GM13976 (cell line): ENCODE measurements at places on chromosomes 3 and 15.

DNA sequence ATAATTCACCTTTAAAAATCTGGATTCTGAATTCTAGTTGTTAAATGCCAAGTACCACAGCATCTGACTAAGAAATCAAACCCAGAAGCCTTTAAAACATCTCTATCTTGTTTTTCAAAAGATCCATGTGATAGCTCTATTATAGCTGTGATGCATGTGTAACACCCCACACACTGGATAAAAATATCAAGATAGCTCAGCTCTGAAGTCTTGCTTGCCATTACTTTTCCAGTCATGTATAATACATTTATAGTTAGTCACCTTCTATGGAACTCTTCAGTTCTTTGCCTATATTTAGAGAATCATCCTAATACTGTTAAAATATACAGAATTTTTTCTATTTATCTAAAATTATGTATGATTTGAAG lies 11.6 kb downstream of the ARPP19 start:
- no peak for DNase-seq

DNA sequence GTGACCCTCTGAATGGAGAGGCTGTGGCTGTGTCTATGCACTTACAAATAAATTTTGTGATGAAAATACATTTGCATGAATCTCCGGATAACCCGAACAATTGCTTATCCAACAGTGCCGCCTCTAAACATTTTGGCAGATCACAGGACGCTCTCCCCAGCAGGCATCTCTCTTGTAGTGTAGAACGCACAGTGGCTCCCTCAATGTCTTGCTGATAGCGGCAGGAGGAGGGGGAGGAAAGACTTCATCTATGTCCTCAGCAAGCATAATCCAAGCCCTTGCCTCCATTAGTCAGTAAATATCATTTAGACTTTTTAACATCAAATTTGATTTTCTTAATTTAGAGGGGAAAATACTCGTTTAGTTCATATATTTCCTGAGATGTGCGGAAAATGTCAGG lies 318.1 kb upstream of the IGF1R start:
- no peak for DNase-seq

GRCh38 chr15:29270169-29270955 lies 740 bp upstream of the NSMCE3 start:
- DNase-seq: peak; percentile 18

GRCh38 chr3:18064586-18064985 lies 322.2 kb upstream of the TBC1D5 start:
- DNase-seq: no peak

- DNase-seq: peak; percentile 7
These were observed 19.7 kb upstream of the TCAIM start for GRCh38 chr3:44318891-44319311.

DNA sequence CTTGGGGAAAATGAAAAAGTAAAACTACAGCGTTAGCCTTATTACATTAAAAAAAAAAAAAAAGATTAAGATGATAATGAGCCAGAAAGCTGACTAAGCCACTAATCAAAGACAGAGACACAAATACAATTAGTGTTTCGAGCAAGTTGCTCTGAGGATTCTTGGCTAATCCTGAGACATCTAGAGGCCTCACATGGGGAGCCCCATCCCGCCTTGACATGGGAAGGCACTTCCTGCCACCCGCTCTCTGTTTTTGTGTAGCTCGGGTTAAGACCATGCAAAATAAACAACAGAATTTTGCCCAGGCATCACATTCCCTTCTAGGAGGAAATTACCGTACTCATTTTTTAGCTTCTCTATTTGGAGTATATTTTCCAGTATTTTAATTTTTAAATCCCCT lies 15.3 kb downstream of the HESX1 start:
- no peak for DNase-seq

GRCh38 chr15:64781299-64781698 lies 5.9 kb upstream of the RBPMS2 start:
- no peak for DNase-seq

GRCh38 chr3:122942937-122943827 lies 84.4 kb downstream of the SEMA5B start:
- DNase-seq: peak; percentile 83

GRCh38 chr3:10387881-10388609 lies 67.1 kb upstream of the SEC13 start:
- DNase-seq: no peak

DNA sequence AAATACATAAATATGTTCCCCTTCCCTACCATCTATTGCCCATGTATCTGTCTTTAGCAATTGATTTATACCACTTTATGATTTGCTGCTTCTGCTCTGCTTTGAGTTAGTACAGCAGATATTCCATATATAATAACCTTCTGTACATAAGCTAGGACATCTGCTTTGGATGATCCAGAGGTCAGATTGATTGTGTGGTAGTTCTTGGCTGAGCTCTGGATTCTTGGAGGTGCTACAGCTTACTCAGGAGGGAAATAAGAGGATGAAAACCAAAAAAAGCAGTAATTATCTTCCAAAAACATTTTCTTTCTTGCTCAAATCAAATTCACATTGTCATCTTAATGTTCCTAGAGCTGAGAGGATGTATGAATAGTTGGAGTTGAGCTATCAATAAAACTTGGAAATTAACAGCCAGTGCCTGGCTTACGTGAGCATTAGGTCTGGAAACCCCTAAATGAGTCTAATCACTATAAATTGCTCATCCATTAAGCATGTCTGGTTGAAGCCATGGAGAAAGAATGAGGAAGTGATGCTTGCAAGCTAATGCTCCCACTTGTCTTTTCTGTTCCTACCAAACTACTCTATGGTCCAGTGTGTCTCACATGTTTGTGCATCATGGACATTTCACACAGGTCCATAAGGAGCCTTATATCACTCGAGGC lies 36.3 kb upstream of the TMEM42 start:
- peak; percentile 43 for DNase-seq

DNA sequence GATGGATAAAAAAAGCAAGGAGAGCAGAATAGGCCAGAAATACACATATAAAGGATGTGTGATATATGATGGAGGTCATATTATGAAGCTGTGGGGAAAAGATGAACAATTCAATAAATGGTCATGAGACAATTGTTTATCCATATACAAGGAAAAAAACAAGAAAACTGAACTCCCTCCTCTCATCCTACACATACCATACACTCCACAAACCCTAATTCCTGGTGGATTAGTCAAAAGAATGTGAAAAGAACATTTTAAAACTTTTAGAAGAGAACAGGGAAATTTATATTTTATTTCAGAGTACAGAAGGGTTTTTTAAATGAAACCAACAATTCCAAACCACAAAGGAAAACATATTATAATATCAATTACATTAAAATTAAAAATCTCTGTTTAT lies 34.5 kb upstream of the NR2E3 start:
- no peak for DNase-seq

DNA sequence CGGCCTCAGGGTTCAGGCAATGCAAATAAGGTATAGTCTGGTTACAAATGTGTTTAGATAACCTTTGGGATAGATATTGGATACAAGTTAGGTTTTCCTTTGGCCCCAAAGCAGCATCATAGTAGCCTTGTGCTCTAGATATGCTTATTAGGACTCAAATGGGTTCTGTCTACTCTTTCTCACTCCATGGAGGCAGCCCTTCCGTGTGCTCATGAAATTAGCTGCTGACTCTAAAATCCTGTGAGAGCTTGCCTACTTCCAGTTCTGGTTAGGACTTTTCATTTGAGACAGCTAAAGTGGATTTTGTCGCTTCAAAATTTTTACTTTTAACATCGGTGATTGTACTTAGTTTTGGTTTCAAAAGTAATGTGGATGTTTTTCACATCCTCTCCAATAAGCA lies 1.6 kb downstream of the CDV3 start:
- no peak for DNase-seq

DNA sequence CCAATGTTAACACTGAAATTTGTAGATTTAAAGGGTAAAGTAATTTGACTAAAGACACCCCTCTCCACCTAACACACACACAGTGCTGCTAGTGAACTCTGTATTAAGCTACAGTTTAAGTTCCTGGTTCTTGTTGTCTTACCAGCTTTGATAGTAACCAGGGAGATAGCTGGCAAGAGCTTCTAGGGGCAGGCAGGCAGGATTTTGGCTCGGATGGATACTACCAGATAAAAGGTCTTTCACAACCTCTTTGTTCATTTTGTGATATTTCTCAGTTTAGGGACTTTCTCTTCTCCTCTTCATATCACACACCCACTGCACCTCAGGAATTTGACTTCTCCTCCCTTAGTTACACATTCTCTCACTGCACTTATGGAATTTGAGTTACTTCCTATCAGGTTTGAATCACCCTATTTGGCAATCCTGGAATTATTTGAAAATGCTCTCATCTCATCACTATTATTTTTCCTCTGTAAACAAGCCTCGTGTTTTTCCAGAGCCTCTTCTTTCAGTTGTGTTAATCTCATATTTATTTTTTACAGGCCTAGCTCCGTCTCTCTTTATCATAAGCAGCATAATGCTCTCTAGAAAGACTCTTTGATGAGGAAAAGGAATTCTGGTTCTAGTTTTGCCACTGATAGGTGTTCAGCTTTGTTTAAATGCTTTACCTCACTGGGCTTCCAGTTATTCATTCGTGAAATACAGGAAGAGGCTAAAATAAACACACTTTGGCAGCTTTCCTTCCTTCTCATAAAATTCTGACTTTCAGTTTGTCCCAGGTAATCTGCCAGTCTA lies 23.0 kb upstream of the CLDN1 start:
- DNase-seq: no peak

DNA sequence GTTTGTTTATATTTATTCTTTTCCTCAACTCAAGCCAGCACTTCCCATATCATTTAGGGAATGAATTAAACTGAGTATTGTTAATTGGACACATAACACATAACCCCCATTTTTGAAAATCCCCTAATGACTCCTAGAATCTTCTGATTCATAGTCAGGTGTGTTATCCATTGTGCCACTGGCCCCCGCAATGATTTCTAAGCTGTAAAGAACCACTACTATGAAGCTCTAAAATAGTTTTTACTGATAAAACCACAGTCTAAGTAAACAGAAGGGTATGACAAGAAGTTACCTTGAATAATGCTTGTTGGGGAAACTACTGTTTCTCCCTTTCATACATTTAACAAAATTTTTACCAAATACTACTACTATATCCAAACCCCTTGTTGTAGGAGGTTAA lies 22.3 kb upstream of the SLC12A8 start:
- DNase-seq: no peak

DNA sequence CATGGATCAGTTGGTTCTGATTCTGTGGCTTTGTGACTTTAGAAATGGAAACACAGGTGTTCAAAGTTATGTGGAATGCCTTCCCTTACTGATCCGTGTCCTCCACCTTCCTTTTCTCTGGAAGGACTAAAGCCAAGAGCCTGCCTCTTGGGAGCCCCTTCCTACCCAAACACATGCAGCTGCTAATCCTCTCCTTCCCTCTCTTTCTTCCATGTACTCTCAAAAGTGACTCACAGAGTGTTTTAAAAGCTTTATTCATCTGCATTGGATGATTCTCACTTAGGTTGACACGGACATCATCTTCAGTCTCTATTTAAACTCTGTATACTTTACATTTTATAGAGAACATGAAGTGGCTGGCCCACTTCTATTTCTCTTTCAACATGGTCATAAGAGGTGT lies 856.5 kb upstream of the ARPP21 start:
- DNase-seq: no peak

DNA sequence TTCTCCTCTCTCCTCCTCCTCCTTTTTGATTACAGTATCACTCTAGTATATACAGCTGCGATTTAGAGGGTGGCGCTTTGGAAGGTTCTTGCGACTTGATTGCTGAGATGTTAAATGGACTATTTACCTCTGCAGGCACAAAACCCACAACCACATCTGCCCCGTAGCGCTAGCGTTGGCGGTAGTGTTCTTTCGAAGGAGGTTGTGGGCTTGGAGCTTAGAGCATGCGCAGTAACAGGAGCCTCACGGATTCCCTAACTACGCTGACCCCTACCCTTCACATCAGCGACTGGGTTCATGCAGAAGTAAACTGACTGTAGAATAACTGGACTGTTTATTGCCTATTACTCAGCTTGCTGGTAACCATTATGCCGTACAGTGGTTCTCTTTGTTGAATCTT lies 58.0 kb downstream of the CGGBP1 start:
- DNase-seq: no peak

GRCh38 chr15:57373882-57374276 lies 2.4 kb upstream of the CGNL1 start:
- DNase-seq: no peak

DNA sequence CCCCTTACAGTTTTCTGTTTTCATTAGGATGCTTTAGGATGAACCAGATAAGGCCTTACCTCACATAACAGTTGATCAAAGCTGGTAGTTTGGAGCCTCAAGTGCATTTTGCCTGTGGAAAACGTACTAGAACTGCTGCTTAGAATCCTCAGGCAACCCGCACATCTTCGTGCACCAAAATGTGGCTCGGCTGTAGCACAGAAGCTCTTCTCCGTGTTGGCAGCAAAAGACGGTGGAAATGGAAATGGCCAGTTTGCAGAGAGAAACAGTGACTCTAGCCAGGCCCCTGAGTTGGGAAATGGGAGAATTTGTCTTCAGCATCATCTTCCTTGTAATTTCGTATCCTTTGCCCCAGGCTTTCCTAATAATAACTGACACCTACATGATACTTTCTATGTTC lies 20.6 kb downstream of the TLNRD1 start:
- DNase-seq: no peak

DNA sequence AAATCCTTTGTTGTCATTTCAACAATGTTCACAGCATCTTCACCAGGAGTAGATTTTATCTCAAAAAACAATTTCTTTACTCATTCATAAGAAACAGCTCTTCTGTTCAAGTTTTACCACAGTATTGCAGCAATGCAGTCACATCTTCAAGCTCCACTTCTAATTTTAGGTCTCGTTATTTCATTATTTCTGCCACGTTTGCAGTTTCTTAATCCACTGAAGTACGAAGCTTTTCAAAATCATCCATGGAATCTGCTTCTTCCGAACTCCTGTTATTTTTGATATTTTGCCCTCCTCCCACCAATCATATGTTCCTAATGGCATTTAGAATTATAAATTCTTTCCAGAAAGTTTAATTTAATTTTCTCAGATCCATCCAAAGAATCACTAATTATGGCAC lies 12.6 kb upstream of the OR5K1 start:
- no peak for DNase-seq

DNA sequence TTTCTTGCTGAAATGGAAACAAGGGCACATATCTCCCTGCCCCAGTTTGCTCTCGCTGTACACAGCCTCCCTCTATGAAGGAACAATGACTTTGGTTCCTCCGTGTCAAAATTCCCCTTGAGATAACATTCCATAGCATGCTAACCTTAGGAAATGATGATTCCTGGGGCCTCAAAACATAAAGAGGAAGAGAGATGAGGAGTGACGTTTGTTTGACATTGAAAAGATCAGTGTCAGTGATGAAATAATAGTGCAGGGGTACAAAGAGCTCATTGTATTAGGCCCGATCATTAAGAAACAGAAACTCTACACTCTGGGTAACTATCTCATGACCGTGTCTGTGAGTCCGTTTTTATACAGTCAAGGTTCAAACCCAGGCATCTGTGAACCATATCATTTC lies 55.2 kb downstream of the ARNT2 start:
- no peak for DNase-seq

GRCh38 chr3:126257984-126258383 lies 77.6 kb upstream of the ALDH1L1 start:
- DNase-seq: no peak

DNA sequence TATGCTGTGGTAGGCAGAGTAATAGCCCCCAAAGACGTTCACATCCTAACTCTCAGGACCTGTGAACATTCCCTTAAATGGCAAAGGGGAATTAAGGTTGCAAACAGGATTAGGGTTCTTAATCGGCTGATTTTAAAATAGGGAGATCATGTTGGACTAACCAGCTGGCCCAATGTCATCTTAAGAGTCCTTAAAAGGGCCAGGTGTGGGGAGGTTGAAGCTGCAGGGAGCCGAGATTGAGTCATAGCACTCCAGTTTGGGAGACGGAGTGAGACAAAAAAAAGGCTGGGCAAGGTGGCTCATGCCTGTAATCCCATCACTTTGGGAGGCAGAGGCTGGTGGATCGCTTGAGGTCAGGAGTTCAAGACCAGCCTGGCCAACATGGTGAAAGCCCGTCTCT lies 1.6 kb upstream of the FLNB start:
- no peak for DNase-seq
